Activated T-cell treated with anti-CD3 and anti-CD28 coated beads for 24 hours (primary cell): ENCODE measurements at places on chromosomes 16 and 17.

DNA sequence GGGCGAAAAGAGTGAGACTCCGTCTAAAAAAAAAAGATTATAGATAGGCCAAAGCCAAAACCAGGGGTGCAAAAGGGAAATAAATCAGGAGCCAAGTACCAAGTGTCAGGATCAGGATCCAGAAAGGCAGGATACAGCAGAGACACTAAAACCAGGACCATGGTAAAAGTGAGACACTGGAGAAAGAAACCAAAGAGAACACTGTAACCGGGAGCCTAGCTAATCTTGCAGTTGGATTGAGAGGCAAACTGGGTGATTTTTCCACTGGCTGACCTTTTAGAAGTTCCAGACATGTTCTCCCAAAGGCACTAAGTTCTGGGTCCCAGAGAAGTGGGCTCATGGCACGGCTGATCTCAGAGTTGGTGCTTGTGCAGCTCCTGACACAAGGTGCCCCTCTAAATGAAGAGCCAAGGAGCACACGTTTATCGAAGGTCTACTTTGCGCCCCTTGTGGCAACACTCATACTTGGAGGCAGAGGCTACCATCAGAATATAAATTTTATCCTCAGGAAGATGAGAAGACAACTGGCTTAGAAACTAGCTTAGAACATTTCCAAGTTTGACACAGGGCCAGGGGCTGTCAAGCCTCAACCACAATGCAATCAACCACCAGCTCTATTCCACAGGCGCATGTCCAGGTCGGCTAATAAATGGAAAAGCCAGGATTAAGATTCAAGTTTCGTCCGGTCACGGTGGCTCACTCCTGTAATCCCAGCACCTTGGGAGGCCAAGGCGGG, 27.5 kb upstream of the HELZ start:
- DNase-seq = no peak

DNA sequence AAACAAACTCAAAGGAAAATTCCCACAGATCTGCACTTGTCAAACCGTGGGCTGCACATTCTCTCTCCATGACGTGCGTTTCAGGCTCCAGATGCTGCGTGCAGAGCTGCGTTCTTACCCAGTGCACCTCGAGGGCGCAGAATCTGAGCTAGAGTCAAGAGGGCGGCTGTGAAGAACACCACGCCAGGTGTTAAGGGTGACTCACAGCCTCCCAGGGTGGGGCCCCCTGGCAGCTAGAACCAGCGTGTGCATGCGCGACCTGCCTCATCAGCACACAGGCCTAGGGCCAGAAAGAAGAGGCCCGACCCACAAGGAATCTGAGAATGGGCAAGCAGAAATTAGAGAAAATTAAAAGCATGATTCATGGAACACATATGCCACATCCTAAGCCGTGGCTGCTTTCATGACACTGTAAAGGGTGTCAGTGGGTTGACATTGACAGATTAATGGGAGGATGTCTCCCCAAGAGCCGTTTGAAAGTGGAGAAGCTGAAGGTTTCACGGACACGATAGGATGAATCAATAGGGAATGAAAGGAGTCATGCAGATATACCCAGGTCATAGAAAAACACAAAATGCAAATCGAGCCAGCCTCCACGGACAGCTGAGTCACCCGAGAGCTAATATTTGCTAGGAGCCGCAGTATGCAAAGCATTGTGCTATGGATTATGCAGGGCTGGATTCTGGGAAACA, 29.0 kb downstream of the MARCHF10 start:
- DNase-seq = no peak

DNA sequence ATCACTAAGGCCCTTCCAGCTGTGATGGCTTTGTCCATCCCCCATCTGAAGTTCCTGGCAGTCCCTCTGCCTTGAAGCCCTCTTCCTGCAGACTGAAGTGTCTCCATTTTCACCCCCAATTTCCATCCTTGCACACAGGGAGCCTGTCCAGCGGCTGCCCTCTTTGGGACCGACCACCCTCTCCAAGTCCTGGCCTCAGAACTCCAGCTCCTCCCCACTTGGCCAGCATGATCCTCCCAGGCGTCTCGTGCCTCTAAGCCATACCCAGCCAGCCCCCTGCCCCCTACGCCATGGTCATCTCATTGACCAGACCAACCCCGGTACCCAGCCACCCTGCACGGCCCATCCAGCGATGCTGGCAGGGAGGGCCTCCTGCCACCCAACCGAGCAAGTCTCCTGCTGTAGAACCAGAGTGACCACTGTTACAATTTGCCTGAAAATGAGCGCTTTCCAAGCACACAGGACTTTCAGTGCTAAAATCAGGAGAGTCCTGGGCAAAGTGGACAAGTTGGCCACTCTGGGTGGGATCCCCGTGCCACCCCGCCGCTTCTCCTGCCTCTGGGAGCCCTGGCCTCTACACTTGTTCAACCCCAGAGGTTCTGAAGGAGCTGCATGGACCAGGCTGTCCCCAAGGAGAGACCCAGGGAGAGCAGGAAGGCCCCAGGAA, 362.0 kb downstream of the SEC14L1 start:
- no peak for DNase-seq

DNA sequence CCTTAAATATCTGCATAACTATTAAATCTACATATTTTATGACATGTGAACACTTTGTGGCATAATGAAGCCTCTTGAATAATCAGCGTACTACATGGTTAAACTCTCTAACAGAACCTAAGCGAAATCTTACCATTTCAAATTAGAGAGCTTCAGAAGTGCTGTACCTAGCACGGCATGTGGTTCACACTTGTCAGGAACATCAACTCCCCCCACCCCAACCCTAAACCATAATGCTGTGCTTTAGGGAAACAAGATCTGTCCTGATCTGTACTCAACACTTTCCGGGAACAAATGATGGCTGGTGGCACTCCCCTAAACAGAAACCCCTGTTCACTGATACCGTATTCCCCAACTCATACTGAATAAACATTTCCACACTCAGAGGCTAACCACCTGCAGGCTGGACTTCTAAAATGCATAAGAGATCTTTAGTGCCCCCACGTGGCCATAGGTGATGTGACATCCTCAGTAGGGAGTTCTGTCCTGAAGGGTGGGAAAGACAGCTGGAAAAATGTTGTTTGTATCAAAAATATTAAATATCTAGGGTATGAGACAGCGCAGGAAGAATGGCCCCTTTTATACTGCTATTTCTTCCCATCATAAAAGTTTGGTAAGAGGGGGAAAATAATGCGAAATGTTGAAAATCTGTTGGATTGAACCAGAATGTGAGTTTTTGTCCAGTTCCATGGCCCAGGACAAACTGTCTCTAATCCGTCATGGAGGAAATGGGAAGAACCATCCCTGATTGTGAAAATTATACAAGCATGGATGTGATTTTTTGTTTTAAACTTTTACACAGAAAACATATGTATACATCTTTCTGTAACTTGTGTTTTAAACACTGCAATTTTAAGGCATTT, 88.6 kb downstream of the USP31 start:
- peak; percentile 29 for DNase-seq

DNA sequence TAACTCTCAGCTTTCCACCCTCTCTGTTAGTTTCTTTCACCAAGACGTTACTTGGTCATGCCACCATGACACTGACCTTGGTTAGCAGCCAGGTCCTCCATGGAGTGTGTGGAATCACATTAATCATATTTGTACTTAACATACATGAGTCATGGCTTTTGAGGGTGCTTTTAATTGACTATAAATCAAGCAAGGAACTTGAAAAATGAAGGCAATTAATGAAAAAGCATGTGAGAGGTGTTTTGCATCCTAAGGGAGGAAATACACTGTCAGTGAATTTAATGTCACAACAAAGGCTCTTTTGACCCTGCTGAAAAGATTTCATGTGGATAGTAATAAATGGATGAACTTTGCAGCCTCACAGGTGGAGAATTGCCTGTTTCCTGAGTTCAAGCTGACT, 240.7 kb downstream of the CDH13 start:
- no peak for DNase-seq

DNA sequence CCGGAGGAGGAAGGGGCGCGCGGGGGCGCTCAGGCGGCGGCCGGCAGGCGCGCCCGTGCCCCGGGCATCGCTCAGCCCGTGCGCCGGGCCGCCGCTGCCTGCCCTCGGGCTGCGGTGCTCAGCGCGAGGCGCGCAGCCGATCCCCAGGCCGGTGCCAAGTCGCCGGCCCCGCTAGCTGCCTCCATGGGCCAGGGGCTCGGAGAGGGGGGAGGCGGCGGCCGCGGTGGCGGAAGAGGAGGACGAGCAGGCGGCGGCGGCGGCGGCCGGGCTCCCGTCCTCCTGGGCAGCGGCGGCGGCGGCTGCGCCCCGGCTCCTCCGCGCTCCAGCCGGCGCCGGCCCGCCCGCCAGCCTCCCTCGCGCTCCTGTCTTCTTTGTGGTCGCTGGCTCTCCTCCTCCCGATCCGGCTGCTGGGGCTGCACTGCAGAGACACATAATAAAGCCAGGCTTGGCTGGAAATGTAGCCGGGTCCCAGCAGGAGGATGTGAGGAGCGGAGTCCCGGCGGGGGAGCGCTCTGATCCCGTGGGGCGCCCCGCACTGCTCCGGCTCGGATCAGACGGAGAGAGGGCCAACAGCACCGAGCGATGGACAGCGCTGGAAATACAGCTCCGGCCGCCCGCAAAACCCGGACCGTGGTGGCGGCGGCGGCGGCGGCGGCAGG, 889 bp upstream of the ZNF423 start:
- DNase-seq = no peak

GRCh38 chr17:44233582-44233981, 14.1 kb upstream of the UBTF start:
- no peak for DNase-seq

DNA sequence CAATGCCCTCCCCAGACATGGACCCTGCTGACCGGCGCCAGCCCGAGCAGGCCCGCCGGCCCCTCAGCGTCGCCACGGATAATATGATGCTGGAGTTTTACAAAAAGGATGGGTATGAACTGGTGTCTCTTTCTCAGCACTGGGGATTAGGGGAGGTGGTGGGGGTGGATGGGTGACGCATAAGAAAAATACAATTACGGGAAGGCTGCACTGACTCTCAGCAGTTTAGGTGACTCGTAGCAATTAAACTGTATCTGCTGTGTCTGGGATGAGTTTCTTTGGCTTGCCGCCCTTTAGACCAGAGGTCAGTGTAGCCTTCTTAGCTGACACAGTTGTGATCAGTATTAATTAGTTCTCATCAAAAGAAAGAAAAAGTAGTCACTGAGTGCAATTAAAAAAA, 59.0 kb downstream of the ELAC2 start:
- DNase-seq = no peak

GRCh38 chr16:9115277-9115676, 23.8 kb downstream of the HAPSTR1 start:
- DNase-seq = no peak

- no peak for DNase-seq
These were observed 247.0 kb upstream of the CIBAR2 start for GRCh38 chr16:85359147-85359822.

GRCh38 chr16:9311303-9311954, 220.0 kb downstream of the HAPSTR1 start:
- DNase-seq = no peak

- peak; percentile 2 for DNase-seq
These were observed at the start of gene GJC1 for GRCh38 chr17:44829523-44830358. GJC1 (minus strand) TSS chr17:44830287; CDS start chr17:44805817, 24,470 bp downstream.

- DNase-seq = no peak
These were observed 136.1 kb upstream of the CIBAR2 start for GRCh38 chr16:85248342-85248741.

GRCh38 chr16:85259115-85259831, 147.0 kb upstream of the CIBAR2 start:
- DNase-seq = no peak

GRCh38 chr17:57349541-57350247, 93.4 kb downstream of the MSI2 start:
- DNase-seq = no peak

GRCh38 chr16:21643785-21644184, 8.6 kb downstream of the IGSF6 start:
- DNase-seq = no peak

- no peak for DNase-seq
These were observed 26.9 kb downstream of the POLR2A start for GRCh38 chr17:7511108-7511507.

DNA sequence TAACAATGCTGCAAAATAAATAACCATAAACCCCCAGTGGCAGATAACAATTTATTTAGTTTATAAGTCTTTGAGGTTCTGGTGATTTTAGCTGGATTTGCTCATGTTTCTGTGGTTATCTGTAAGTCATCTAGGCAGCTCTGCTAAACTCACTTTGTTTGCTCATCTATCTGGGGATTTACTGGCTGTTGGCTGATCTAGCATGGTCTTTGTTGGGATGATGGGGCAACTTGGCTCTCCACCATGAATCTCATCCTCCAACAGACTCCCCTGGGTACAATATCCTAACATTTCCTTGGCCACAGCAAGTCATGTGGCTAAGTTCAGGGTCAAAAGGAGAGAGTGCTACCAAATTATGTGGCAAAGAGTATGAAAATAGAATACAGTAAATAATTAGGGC, 359.3 kb downstream of the CA10 start:
- DNase-seq = no peak

DNA sequence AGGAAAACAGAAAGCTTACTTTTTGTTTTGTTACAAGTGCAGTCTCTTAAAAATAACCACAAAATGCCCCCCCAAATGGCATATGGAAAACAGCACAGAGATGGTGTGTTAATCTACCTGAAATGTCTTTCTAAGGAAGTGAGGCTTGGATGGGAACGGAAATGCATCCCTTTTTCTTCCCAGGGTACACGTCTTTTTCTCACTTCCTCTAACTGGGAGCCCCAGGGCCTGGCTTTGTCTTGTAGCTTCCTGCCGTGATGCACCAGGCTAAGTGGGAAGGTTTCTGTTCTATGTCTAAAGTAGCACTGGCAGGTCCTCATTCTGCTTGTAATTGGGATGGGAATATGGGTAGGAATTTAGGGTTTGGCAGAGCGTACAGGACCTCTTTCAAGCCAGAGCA, 52.5 kb upstream of the CACNG3 start:
- no peak for DNase-seq

DNA sequence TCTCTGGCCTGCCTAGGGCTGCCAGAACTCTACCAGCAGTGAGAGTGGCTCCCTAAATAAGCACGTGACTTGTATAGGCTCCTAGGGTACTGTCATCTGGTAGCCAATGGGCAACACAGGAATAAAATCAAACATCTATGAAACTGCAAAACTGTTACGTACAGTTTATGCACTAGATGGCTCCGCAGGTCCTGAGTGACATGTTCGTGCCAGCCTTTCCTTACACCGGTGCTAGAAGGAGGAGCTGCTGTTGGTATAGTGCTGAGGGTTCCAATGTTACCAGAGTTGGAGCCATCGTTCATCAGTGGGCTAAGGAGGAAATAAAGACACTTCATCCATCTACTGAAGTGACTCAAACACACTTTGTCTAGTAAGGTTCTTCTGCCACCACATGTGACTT, 63.2 kb upstream of the TRAP1 start:
- DNase-seq = no peak

- no peak for DNase-seq
These were observed 1.4 kb upstream of the PAGR1 start for GRCh38 chr16:29814592-29814991.

DNA sequence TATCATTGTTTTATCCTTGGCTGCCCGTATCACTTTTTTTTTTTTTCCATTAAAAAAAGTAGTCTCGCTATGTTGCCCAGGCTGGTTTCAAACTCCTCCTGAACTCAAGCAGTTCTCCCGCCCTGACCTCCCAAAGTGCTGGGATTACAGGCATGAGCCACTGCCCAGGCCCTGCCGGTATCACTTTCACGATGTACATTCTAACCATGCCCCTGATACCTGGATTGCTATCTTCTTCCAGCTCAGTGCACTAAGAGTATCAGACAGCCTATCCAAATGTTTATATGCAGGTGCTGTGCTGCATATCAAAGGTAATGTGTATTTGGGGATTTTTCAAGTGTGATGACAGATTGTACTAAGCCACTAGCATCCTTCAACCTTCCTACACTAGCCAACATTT, 14.2 kb downstream of the MOSMO start:
- DNase-seq = no peak

GRCh38 chr17:72030067-72030899, 90.5 kb upstream of the SOX9 start:
- DNase-seq = no peak
